ENCODE measurements at places on chromosomes 5 and 9.

DNA sequence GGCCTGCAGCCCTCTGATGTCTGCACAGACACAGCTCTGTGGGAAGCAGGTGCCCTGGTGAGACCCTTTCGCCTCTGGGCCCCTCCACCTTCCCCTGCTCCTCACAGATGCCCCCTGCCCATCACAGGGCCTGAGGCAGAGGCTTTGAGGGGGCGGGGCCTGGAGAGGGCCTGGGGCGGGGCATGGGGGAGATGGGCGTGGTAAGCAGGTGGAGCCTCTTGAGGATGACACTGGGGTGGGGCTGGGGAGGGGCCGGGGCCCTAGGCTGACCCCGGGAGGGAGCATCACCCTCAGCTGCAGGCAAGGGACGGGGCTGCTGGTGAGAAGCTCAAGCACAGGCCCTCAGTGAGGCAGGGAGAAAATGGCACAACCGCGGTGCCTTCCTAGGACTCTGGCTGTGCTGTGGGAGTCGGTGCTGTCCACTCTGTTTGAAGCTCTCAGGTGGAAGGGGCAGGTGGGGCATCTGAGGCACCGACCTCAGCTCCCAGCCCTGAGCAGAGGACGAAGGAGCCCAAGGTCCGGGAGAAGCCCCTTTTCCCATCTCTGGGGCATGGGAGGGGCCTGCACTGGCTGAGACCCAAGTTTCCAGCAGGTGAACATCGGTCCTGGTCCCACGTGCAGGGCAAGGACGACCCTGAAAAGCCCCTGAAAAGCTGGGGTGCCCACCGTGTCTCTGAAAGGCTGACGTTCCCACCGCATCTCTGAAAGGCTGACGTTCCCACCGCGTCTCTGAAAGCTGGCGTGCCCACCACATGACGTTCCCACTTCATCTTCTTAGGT, 17.5 kb upstream of the SLC9A3 start:
- no peak for DNase-seq

- no peak for DNase-seq
These were observed 25.2 kb downstream of the CCL28 start for GRCh38 chr5:43386960-43387362.

- DNase-seq = no peak
These were observed 38.0 kb downstream of the KIF24 start for GRCh38 chr9:34291023-34291422.

DNA sequence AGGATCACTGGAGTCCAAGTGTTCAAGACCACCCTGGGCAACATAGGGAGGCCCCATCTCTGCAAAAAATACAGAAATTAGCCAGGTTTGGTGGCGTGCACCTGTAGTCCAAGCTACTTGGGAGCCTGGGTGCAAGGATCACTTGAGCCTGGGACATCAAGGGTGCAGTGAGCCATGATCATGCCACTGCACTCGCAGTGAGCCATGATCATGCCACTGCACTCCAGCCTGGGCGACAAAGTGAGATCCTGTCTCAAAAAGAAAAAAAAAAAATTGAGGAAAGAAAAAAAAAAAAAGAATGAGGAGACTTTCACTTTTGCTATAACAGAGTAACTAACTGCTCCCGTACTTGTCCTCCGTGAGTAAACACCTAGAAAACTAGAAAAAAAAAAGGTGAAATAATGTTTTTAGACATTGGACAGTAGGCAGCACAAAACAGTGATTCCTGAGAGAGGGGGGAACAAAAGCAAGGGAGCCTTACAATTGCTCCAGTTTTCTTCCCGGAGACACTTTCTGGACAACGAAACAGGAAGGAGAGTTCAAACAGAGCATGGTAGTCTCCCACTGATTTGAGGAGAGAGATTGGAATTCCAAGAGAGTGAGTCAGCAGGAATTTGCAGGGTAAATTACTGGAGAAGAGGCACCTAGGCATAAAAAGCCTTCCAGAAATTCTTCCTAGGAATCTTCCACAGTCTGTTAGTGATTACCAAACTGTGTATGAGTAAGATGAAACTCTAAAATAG, 6.9 kb upstream of the ZBTB5 start:
- DNase-seq = no peak

GRCh38 chr9:114308361-114308950, 14.4 kb upstream of the ORM1 start:
- DNase-seq = no peak
